ENCODE measurements at places on chromosomes 12 and 14.

DNA sequence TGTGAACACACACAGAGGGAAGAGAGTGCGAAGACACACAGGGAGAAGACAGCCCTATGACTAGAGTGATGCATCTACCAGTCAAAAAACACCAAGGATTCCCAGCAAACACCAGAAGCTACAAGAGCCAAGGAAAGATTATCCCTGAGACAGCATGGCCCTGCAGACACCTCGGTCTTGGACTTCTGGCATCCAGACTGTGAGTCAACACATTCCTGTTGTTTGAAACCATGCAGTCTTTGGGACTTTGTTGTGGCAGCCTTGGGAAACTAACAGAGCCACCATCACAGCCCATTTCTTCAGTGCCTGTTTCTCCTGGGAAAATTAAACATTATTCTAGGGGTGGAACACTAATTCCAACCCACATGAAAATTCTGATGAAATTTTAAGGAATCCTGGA, 220.6 kb downstream of the GXYLT1 start:
- DNase-seq = no peak

DNA sequence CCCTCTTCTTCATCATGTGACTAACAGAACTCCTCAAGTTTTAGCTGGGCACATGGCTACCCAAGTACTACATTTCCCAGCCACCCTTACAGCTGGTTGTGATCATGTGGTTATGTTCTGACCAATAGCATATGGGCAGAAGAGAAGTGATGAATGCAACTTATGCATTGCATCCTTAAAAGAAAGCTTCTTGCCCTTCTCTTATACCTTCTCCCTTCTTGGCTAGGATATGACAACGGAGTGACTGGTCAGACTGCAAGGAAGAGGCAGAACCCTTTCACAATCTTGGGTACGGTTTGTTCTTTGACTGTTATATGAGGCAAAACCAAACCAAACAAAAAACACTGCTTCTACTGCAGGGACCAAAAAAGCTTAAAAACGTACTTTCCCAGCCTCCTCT, 66.5 kb upstream of the MAX start:
- DNase-seq = no peak

- no peak for DNase-seq
Observed at GRCh38 chr12:125093681-125094330, 28.6 kb downstream of the AACS start.

- DNase-seq = no peak
Observed at GRCh38 chr12:130862161-130862560, 9.7 kb upstream of the RAN start.

GRCh38 chr14:71165121-71166031, 258.1 kb downstream of the PCNX1 start:
- no peak for DNase-seq

DNA sequence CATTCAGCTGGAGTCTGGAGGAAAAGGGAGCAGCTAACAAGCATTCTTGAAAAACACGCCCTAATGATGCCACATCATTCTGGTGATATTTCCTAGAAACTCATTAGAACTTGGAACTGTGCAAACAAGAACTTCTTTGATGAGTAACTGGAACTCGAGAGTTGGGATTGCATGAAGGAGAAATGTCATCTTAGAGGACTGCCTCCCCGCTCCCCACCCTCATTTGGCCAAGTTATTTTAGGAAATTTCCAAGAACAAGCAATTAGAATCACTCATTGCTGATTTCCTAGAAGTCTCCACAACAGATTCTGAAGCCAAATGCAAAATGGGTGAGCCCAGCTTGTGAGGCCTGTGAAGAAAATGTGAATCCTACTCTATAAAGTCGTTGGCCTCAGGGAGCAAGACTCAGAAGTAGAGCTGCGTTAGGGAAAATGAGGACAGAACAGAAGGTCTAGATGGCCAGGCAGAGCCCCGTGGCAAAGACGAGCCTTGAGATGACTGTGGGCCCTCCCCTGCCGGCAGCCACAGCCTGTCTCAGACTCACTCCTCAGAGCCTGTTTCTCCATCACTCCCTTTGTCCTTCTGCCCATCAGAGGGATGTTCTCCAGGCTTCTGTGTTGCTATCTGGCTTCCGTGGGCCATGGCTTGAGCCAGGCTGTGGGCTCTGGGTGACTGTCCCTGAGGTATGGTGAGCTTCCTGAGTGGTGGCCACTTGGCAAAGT, 38.4 kb downstream of the RTL1 start:
- DNase-seq = no peak

- DNase-seq = no peak
Observed at GRCh38 chr14:79920180-79920692, 291.1 kb downstream of the DIO2 start.

GRCh38 chr14:64815257-64815656, 64.5 kb downstream of the SPTB start:
- no peak for DNase-seq

DNA sequence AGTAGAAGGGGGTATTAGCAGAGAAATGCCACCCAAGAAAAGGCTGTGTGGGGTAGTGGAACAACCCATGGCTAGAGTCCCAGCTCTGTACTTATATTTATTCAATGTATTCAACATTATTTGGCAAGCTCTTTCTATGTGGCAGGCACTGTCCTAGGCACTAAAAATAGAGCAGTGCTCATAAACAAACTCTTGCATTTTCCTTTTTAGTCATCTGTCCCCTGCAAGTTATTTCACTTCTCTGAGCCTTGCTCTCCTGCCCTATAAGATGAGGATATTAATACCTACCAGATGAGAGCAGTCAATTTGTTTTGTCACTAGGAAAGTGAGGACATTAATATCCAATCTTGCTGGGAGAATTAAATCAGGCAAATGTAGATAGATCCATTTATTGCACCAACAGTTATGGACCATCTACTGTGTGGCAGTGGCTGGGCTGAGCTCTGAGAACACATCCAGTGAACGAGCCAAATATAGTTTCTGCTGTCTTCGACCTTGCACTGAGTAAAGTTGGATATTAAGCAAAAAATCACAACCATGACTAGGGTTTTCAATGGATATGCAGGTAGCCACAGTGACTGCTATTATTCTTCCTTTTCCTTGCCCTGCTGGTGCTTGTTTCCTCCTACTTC, 314.3 kb upstream of the TBX3 start:
- no peak for DNase-seq

Data from H4 (cell line).